8988T (cell line): ENCODE measurements at places on chromosomes 4 and X.

DNA sequence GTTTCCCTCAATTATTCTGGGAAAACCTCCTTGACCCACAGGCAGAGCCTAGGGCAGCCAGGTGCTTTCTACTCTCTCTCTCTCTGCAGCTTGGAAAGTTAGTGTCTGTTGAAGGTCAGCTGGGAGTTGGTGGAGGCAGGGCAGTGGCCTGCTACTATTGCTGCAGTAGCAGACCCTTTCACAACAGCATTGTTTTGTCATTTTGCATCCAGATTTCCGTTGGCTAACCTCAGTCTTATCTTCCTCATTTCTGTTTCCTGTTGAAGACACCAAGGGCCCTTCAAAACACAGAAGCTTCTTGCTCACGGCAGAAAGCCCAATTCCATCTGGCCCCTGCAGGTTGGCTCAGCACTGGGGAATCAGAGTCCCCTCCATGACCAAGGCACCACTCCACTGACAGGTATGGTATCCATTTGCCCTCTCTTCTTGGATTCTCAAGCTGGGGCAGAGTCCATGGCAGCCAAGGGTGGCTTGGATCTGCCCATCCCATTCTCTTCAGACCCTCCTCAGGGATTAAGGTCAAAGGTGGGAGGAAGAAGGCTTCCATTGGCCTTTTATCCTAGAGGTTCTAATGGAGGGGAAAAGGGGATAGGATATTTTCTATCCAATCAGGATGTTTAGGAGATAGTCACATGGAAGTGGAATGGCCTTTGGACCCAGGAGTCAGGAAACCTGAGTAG, 24.6 kb downstream of the VSIG4 start:
- DNase-seq, result no peak

GRCh38 chr4:2222838-2223237, 19.1 kb downstream of the HAUS3 start:
- DNase-seq, result no peak

- DNase-seq, result no peak
Measured at GRCh38 chrX:17682259-17682658, 55.0 kb upstream of the SCML1 start.

DNA sequence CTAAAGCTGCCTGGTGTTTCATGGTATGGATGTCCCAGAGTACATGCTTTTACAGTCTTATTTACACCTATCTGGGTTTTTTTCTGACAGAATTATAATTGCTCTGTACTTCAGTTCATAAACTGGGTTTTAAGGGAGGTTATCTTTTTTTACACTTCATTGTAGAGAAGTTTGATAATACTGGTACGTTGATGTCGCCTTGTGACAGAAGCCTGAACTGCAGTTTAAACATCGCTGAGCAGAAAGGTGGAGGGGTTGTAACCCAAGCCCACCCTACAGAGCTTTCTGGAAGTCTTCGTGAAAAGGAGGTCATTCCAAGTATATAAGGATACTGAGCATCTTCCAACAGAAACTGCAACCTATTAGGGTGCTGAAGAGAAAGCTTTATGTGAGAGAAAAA, 46.4 kb downstream of the BEX1 start:
- DNase-seq, result no peak

DNA sequence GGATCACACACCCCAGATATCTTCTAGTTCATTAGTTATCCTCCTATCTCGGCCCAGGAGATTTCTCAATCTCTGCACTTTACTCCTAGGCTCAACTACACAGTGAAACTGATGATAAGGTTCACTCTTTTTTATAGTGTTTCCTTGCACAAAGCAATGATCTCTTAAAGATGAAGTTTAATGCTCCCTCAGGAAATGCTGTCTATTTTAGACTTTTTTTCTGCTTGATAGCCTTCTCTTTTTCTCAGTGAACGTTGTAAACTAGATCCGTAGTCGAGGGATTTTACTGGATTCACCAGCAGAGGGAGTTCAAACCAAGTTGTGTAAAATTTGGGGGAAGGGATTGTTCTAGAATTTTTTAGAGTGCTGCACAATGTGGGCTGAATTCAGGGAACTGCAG, 269.6 kb downstream of the GBA3 start:
- no peak for DNase-seq

- DNase-seq, result no peak
Measured at GRCh38 chrX:30665471-30665870, 12.2 kb downstream of the GK start.

DNA sequence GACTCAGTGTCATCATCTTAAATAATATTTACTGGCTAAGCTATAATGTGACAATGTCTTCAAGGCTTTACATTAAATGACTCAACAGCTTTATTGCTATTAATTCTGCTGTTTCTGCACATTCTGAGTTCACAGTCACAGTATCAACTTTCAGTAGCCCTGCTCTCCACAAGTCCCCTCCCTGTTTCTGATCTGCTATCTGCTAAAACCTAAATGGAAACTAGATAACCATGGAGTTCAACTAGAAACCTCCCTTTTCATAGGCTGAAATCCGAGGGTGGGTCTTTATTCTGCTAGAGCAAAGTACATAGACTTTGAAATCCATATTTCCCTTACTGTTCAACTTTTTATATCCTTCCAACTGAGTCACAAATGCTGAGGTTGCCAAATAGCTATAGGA, 5.4 kb upstream of the ACE2 start:
- DNase-seq, result no peak

- no peak for DNase-seq
Measured at GRCh38 chr4:81360737-81361136, 111.0 kb downstream of the RASGEF1B start.

DNA sequence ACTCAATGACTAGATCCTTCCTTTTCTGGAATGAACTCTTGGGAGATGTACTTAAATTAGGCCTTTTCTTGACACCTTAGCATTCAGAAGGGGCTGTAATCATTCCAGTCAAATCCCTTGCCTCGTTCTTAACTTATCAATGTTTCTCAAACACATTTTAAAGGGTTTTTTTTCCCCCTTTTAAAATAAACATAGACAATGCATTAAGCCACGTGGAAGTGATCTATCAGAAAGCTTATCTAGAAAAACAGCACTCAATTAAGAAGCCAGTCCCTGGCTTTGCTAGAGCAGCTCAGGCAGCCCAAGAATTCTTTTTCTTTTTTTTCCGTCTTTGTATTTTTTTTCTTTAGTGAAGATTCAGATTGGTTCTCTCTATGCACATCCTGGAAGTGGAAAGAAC, 118.2 kb downstream of the PCDH7 start:
- no peak for DNase-seq

- DNase-seq, result no peak
Measured at GRCh38 chrX:48936429-48937053, 17.7 kb upstream of the PIM2 start.

GRCh38 chrX:54641530-54641929, 111.5 kb downstream of the GNL3L start:
- DNase-seq, result no peak

DNA sequence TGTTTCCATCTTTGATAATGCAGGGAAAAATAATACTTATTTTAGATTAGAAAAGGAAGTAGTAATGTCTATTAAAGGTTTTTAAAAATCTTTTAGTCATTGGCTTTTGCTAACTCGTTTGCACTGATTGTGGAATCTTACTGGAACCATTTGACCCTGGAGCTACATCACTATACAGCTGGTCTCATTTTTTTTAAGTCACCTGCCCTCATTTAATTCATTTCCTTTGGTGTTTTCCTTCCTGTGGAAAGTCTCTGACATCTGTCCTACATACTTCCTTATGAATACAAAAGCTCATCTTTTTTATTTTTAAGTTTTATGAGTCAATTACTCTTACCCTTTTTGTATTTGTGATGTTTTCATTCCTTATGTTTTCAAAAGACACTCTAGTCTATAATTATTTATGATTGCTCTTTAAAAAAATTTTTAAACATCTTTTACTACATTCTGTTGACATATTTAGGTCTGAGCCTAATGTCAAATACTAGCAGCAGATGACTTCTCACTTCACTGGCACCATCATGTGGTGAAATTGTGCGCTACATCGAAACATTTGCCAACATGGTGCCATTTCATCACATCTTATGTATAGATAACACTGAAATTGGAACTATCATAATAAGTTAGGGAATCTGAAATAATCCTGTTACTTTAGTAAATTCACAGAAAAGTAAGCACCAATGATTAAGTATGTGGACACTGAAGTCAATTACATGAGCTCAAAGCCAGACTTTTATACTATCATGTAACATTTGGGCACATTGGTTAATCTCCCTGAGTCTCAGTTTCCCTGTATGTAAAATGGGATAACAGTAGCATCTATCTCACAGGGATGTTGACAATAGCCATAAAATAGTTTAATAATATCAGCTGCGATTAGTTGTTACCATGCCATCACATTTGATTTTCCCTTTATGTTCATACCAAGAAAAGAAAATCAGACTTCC, 9.4 kb upstream of the MMAA start:
- no peak for DNase-seq

DNA sequence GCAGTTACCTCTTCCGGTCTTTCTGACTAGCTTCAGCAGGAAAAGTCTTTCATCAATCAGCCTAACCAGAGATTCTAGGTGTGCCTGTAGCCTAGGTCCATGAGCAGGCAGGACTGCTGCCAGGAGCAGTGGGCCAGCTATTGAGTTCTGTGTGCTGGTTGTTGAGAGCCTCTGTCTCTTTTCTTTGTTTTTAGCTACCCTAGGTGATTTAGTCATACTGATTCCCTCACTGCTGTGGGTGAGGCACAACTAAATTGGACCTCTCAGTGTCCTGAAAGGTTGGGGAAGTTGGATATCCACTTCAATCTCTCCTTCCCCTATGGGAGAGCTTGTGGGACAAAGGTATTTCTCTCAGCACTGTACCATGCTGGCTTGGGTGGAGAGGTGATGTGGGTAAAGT, 354.9 kb downstream of the GPAT3 start:
- DNase-seq, result no peak

DNA sequence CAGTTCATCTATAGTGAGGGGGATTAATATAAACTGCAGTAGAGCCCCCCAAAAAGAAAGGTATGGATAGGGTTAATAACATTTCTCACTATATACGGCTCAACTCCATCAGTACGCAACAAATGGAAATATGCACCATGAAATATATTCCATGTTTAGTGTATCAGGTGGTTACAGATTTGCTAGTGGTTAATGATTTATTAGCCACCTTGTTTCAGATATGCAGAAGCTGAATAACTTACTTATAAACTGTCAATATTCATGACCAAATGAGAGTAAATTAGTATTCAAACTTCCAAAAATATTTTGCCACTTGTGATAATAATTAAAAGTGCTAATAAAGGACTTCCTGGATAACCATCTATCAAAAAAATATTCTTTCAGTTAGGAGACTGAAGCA, 14.8 kb downstream of the AMTN start:
- no peak for DNase-seq

DNA sequence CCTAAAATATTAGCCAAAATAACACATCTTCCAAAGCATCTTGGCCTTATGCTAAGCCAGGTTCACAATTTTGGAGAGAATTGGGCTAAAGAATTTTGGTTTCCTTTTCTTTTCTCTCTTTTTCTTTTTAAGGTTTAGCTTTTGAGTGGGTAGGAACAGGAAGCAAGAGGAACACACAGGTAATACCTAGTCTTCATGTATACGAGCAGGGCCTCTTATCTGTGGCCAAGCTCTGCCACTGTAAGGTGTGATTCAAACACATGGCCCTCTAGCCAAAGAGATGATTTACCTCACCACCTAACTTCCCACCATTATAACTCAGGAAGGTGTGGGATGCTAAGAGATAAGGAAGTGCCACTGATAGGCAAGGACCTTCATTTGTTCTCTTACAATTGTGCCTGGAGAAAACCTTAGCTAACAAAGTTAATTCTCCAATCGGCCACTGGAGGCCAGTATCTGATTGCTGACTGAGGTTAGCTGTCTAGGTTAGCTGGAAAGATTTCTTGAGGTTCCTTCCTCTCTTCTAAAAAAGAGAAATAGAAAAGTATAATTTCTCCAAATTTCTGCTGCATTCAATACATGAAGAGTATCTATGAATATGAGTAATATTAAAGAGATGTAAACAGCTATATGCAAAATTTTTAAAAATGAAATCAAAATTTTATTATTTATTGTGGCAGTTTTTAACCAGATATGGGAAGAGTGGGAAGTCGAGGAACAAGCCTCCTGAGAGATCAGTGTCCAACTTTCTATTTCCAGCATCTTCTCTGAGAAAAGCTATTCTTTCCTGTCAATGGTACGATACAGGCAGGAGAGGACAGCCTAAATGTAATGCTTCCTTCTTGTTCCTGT, 30.1 kb upstream of the BBS7 start:
- no peak for DNase-seq

GRCh38 chr4:80188801-80189458, 8.4 kb upstream of the PRDM8 start:
- DNase-seq, result no peak

DNA sequence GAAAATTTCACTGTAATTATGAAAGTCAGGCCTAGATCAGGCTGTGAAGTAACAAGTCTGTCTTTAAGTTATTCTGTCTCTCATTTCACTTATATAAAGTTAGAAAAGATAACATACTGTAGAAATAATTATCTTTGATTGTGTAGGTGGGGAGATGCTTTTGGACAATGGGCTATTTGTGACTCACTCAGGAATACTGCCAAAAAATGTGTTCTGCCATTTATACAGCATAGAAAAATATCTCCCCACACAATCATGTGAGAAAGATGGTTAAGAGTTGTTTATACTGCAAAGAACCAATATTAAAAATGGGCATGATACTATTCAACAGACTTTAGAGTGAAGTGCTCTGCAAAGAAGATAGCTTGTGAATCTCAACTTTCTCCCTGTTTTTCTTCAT, 95.0 kb upstream of the GABRA2 start:
- no peak for DNase-seq

GRCh38 chrX:150779385-150779784, 86.2 kb downstream of the MTMR1 start:
- no peak for DNase-seq

GRCh38 chr4:7860600-7861163, 79.0 kb downstream of the AFAP1 start:
- DNase-seq, result no peak

GRCh38 chrX:139720136-139720535, 12.2 kb upstream of the MCF2 start:
- DNase-seq, result peak; percentile 17

GRCh38 chr4:145299380-145300076, 119.1 kb upstream of the OTUD4 start:
- no peak for DNase-seq

GRCh38 chr4:186839122-186840037, 115.7 kb upstream of the FAT1 start:
- no peak for DNase-seq

DNA sequence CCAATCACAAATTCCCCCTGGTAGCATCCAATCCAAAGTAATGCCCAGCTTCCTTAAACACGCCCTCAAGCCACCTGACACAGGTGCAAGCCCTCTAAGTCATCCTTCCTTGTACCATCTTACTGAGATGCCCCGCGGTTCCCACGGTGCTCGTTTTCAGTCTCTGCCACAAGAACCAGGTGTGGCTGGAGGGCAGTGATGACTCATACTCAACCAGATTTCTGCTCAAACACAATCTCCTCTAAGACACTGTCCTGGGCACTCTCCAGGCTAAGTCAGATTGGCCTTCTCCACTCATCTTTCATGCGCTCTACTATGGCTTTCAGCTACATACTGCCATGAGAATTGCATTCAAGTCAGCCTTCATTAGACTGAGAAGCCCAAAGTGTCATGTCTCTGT, 3.5 kb downstream of the SH3KBP1 start:
- no peak for DNase-seq
